Aortic smooth muscle cell (primary cell): ENCODE measurements at places on chromosomes 6 and 20. TPM values are rescaled to one million over a fixed set of nuclear protein-coding genes. Genes with fewer than 3 reads are reported as not detected.

LPA gene
- total RNA-seq: not detected in 2 replicates

ENPP5 gene
- total RNA-seq: 0.87 and 4.5 TPM in 2 replicates

ID4 gene
- 40.4 and 67.0 TPM in 2 replicates for total RNA-seq

LST1 gene
- not detected in 2 replicates for total RNA-seq

TMC2 gene
- total RNA-seq: not detected in 2 replicates

C20orf141 gene
- total RNA-seq: not detected in 2 replicates

SLC22A2 gene
- total RNA-seq: 0.13 TPM in 1 of 2 replicates, not detected in the other

TMEM217 gene
- total RNA-seq: 1.3 and 1.8 TPM in 2 replicates

PMEPA1 gene
- total RNA-seq: 2.6 and 2.7 TPM in 2 replicates

PANK2 gene
- total RNA-seq: 50.5 and 52.6 TPM in 2 replicates

LPIN3 gene
- 3.4 TPM in 2 replicates for total RNA-seq

BHLHE23 gene
- total RNA-seq: not detected in 2 replicates

SLC25A27 gene
- total RNA-seq: 4.4 and 6.4 TPM in 2 replicates

SMOC2 gene
- 0.25 TPM in 1 of 2 replicates, not detected in the other for total RNA-seq

BMP7 gene
- total RNA-seq: not detected in 2 replicates

LY6G6D gene
- not detected in 2 replicates for total RNA-seq

C6orf141 gene
- 0.25 and 0.53 TPM in 2 replicates for total RNA-seq
